ENCODE measurements at places on chromosomes 13 and 19. TPM values are rescaled to one million over a fixed set of nuclear protein-coding genes. Genes with fewer than 3 reads are reported as not detected.

Gene CCDC8
- total RNA-seq, result 5.9 TPM

Gene CD70
- not detected for total RNA-seq

- no peak for DNase-seq
Measured at GRCh38 chr19:42478765-42479311, 36.1 kb upstream of the CXCL17 start.

- DNase-seq, result no peak
Measured at GRCh38 chr19:58406818-58407657, 1.4 kb upstream of the ZNF584 start.

DNA sequence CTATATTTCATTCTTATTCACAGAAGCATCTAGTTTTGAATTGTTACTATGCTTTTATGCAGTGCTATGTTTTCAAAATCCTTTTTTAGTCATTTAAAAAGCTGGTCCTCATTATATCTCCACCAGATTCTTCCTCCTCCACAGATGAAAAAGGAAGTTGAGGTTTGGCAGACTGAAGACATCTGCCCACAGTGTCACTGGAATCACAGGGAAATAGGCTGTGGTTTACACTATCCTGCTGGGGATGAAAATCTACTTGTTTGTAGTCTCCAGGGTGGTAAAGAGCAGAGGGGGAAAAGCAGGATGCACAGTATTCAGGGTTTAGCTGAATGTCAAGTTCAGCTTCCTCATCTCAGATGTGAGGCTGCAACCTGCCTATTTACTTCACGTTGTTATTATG is 351.2 kb downstream of the DNAJC15 start:
- no peak for DNase-seq

GRCh38 chr13:50574731-50575130 is 268.8 kb downstream of the DLEU7 start:
- no peak for DNase-seq
